Stimulated activated CD4-positive, alpha-beta T cell treated with anti-CD3 and anti-CD28 coated beads, Interleukin-15, amount 100 ng/mL, for 24 hours (primary cell): ENCODE measurements at places on chromosomes 16 and 17.

DNA sequence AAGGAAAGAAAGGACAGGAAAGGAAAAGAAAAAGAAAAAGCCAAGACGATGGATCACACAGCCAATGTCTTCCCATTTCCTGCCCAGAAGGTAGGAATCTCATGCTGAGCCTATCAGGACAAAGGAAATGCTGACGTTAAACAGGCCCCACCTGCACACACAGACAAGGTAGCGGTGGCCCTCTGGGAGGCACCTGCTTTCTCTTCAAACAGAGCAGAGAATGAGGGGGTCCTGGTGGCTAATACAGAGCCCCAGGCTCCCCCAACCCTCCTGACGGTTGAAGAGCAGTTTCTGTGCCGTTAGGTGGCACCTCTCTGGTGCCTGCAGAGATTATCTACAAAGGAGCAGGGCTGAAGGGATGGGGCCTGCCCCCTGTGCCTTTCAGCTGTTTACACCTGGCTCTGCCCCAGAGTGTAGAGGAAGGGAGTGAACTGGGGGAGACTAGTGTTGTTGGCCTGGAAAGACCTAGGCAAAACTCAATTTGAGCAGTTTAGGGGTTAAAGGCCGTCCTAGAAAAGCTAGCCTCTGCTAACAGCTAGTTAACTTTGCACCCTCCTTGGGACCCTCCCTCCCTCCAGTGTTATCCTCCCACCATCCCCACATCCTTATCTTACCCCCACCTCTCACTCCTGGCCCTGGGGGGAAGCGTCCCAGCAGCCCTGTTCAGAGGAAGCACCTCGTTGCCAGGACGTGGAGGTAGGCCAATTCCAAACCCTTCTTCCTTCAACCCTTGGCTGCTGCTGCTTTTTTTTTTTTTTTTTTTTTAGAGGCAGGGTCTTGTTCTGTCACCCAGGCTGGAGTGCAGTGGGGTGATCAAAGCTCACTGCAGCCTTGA lies 56.3 kb downstream of the ARHGAP27 start:
- DNase-seq, result no peak

- DNase-seq, result no peak
Measured at GRCh38 chr16:63174801-63175200, 1138.6 kb upstream of the CDH8 start.

DNA sequence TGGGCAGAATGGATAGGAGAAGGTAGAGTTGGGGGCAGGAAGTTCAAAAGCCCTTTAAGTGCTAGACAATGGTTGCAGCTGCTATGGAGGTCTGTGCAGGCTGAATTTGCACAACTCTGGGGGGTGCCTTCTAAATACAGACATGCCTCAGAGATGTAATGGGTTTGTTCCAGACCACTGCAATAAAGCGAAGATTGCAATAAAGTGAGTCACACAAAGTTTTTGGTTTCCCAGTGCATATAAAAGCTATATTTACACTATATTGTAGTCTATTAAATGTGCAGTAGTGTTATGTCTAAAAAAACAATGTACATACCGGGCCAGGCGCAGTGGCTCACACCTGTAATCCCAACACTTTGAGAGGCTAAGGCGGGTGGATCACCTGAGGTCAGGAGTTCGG lies 60.5 kb upstream of the MYOCD start:
- no peak for DNase-seq

DNA sequence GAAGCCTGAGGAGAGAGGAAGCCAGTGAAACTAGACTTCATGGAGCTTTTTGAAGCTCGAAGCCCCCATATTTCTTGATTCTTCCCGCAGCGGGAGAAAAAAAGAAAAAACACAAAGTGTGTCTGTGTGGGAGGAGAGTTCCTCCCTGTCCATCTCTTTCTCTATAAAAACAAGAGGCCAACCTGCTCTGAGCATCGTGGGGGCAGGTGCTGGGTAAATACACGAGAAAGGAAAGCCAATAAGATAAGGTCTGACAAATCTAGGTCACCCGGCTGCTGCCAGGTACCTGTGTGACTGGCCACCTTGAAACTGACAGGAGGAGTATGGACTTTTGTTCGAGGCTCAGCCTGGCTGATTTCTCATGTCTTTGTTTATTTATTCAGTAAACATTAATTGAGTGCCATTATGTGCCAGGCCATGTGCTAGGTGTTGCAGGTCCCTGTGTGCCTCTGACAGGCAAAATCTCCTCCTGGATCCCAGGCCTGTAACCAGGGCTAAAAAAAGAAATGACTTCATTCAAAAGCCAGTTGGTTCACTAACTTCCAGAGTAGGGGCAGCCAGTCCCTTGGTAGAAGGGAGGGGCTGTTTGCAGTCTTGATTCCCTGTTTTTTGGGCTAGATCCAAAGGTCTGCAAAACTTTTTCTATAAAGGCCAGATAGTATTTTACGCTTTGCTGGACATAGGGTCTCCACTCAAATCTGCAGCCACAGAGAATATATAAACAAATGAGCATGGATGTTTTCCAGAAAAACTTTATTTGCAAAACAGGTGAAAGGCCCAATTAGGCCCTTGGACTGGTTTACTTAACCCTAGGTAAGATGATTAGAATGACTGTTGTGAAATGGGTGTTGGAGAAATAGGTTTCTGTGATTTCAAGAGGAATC lies 35.6 kb downstream of the YPEL2 start:
- no peak for DNase-seq

DNA sequence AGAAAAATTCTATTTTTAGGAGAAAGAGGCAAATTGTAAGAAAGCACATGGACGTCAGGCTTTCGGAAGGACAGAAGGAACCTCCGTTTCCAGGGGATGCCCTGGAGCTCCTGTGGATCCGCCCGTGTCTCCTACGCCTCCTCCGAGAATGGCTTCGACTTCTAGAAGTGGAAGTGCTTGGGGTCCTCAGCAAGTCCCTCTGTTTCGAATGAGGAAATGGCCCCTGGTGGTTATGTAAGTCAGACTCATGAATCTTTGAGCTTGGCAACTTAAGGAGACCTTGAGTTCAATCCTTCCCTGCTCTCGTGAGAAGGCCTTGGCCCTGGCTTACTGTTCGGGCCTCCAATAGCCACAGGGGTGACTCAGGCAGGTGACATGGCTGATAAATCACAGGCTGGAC lies 38.9 kb downstream of the COX4I1 start:
- no peak for DNase-seq

- DNase-seq, result peak; percentile 83
Measured at GRCh38 chr17:75845058-75845711, 981 bp upstream of the UNC13D start.

DNA sequence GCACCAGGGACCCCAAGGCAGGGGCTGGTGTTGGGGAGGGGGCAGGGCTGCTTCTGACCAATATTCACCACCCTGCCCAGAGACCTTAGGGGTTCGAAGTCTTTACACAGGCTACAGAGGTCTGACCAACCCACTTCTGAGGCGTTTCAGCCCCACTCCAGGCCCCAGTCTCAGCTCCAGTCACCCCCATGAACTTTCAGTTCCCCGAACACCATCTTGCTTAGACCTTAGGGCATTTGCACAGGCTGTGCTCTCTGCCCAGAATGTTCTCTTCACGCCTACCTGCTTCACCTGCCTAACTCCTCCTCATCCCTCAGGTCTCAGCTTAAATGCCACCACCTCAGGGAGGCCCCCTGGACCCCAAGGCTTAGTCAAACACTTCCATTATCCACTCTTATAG lies 25.8 kb upstream of the CPNE2 start:
- DNase-seq, result no peak

- DNase-seq, result no peak
Measured at GRCh38 chr16:24511792-24512191, 27.6 kb upstream of the RBBP6 start.

DNA sequence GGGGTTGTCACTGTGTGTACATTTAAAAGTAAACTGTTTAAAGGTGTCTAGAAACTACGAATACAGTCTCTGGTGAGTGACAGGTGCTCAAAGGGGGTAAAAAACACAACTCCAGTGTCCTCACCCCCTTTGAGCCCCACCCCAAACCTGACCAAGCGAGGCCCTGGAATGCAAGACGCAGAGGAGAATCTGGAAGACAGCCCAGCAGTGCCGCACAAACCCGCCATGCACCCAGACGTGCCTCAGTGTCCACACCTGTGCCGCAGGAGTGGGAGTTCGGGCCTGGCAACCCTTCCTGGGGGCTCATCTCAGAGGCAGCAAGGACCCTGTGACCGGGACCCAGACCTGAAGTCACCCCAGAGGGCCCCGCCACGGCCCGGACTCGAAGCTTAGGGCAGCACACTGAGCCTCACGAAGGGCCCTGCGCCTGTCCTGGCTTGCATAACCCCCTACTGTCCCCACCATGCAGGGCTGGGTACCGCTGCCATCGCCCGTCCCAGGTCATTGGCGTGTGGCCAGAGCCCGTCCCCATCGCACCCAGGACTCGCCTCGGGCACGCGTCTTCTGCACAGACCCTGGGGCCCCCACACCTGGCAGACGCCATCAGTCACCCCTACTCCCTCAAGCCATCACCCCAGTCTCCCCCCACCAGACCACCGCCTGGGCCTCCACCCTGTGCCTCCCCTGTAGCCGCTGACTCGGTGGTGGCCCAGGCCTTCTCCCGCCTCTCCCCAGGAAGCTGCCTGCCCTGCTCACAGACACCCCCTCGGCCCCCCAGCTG lies 33.0 kb upstream of the ZC3H18 start:
- peak; percentile 29 for DNase-seq

- DNase-seq, result no peak
Measured at GRCh38 chr17:45870342-45870974, 23.9 kb upstream of the MAPT start.

GRCh38 chr17:5598457-5598856 lies 14.1 kb upstream of the NLRP1 start:
- DNase-seq, result no peak

- peak; percentile 38 for DNase-seq
Measured at GRCh38 chr17:15341385-15341849, at the start of gene TEKT3. Gene TEKT3 (minus strand): TSS chr17:15341597. CDS start chr17:15331585, 10,012 bp downstream.

GRCh38 chr17:83101805-83102480 lies 22.5 kb downstream of the METRNL start:
- DNase-seq, result no peak

DNA sequence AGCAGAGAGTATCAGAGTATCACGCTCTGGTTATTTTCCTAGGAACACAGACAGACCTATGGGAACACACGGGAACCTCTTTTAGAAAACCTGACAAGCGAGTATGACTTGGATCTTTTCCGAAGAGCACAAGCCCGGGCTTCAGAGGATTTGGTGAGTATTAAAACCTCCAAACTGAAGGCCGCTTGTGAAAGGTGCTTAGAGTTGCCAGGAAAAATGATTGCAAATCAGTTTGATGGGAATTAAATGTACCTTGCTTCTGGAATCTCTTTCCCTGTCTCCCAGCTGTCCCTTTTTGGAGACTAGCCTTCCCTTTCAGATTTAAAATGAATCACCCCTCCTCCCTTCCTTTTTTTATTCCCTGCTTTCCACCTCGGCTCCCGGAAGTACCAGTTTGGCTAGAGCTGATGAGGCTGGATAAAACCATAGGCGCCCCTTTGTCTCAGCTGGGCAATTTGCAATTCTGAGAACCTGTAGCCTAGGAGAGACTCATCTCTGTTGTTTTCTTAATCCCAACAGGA lies 27.3 kb downstream of the KAT7 start:
- no peak for DNase-seq
